WERI-Rb-1 (cell line): ENCODE measurements at places on chromosomes 6 and 20.

DNA sequence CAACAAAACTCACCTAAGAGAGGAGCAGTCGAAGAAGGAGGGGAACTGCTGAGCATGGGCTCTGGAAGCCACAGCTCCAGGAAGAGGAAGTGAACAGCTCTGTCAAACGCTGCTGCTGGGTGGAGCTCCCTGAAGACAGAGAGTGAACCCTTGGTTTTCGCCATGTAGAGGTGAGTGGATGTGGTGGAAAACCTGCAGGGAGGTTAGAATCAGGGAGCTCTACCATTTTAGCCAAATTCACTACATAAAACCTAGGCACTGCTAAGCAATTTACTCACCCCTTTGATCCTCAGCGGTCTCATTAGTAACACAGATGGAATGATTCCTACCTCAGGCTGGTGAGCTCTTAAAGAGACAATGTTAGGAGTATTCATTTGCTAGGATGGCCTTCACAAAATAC is 19.4 kb upstream of the TFAP2A start:
- no peak for DNase-seq

GRCh38 chr6:36642913-36643817 is 35.3 kb upstream of the CDKN1A start:
- DNase-seq: no peak

- DNase-seq: peak; percentile 80
Measured at GRCh38 chr6:104525677-104526322, 333.9 kb downstream of the HACE1 start.

GRCh38 chr6:107179004-107179403 is 63.7 kb upstream of the BEND3 start:
- peak; percentile 37 for DNase-seq

DNA sequence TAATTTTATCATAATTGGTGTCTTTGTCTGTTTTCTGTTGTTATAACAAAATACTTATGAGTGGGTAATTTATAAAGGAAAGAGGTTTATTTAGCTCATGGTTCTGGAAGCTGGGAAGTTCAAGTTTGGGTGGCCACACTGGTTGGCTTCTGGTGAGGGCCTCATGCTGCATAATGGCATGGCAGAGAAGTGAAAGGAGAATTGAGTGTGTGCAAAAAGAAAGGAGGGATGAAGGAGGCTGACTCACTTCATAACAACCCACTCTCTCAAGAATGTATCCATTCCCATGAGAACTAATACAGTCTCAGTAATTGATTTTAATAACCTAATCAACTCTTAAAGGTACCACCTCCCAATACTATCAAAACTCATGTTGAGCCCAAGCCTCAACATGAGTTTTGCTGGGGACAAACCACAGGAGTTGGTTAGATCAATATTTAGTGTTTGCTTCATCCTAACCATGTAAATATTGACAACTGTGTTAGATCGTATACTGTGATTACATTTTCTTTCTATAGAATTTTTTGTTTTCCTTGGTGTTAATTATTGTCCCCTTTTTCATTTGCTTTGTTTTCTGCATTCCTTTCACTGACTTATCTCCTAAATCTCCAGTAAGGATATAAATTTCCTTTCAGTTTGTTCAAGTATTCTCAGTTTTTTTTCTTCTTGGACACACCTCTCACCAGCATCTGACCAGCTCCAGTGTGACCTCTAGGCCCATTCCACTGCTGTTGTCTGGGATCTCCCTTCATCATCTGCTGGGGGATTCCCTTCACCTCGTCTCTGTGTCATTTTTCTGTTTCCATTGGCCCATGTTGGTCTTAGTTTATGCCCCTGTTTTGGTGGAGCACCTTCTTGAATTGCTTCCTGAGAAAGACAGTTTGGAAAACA is 54.8 kb upstream of the SCGN start:
- DNase-seq: no peak

DNA sequence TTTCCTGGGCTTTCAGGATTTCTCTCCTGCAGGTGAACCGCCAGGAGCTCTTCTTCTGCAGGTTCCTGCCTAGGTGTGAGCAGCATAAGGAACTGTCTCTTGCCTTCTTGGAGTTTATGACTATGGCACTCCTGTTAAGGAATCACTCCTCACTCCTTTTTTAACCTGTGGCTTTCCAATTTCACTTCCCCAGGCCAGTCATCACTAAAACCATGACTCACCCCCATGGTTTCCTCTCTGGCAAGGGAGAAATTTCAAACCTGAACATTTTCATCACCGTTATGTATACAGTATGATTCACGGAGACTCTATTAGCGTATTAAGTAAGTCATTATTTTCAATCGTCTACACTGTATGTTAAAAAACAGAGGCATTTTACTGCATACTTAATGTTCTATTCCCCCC is 78.2 kb upstream of the ARID1B start:
- DNase-seq: no peak

DNA sequence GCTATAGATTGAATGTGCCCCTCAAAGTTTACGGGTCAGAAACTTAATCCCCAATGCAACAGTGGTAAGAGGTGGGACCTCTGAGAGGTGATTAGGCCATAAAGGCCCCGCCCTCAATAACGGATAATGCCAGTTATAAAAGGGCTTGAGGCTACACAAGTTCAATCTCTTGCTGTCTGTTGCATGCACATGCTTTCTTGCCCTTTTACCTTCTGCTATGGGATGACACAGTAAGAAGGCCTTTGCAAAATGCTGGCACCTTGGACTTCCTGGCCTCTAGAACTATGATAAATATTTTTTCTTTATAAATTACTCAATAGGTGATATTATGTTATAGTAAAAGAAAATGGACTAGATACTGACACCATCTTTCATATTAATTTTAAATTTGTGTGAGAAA is 806.1 kb downstream of the TENT5A start:
- DNase-seq: no peak

- no peak for DNase-seq
Measured at GRCh38 chr6:97812940-97813339, 529.9 kb upstream of the MMS22L start.

- no peak for DNase-seq
Measured at GRCh38 chr6:5838656-5839396, 167.9 kb downstream of the NRN1 start.

GRCh38 chr6:3546121-3546520 is 89.3 kb upstream of the SLC22A23 start:
- no peak for DNase-seq

DNA sequence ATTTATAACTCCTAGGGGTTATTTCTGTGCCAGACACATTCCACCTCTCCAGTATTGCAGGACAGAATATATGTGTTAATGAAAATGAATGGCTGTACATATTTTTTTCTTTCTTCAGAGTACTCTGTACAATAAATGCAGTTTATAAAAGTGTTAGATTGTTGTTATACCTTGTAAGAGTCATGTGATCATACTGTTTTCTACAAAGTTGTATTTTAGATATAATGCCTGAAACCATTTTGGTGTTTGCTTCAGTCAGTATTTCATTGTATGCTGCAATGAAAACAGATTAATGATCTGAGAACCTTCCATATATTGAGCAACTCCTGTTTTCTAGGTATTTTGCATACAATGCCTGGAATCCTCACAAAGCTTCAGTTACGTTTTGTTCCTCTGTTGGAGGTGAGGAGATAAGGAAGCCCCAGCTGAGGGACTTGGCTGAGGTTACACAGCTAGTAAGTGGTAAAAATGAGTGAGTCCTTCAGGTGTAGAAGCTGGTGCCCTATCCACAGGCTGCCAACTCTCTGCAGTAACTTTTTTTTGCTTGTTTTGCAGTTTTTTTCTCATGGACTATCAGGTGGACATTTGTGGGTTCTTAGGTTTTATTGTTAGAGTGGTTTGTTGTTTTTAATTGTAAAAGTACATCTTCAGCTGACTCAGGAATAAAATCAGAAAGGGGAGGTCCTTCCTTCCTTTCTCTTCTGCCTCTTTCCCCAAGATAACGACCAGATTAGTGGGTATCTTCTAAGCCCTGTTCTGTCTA is 11.6 kb downstream of the PDCD2 start:
- no peak for DNase-seq

DNA sequence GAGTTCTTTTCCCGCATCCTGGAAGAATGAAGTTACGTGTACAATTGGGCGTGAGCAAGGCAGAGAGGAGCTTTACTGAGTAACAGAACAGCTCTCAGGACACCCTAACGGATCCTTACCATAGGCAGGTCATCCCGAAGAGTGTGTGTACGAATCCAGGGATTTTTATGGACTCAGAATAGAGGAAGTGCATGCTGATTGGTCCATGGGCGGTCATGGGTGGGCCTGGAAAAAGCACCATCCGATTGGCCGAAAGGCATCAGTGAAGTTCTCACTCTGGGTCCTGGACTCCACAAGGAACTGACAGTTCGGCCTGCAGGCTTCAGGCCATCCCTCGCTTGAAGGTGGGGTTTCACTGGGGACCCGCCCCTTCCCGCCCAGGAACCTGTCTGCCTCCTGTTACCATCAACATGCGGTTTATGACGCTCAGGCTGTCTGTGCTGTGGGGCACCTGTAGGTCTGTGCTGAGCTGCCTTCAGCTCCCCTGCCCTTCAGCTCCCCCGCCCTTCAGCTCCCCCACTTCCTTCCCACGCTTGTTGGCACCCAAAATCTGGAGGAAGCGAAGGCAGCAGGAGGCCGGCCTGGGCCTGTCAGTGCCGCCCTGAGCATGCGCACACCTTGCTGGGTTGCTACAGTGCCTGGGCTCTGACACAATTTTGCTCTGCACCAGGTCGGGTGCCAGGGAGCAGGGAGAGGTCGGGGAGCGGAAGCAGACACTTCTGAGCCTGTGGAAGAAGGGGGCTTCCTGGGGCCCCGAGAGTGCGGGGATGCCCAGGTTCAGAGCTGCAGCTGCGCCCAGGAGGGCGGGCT is 57.9 kb upstream of the MANEA start:
- DNase-seq: no peak

DNA sequence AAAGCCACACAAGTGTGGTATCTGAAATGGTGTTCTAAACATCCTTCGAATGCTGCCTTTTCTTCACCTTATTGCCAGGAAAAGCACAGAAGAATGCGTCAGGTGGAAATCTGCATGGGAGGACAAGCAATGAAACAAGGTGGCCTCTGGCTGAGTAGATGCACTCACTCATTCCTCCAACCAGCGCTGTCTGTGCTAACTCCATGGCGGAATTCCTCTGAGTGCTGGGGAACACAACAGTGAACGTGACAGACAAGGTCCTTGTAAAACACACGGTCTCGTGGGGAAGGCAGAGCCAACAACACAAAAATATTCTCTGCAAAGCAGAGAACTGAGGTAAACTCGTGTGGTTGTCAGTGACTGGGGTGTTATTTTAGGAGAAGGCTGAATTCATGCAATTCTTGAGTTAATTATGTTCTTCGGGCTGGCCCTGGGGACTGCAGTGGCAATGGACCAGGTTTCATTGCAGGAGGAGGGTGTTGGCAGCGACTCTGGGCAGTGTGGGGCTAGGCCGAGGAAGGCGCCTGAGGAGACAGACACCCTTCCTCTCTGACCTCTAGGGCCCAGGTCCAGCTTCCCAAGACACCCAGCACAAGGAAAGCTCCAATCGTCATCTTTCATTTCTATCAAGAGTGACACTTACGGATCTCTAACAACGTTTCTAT is 339.7 kb downstream of the PRKN start:
- no peak for DNase-seq

- DNase-seq: no peak
Measured at GRCh38 chr20:57432862-57433491, 41.8 kb downstream of the RBM38 start.

- no peak for DNase-seq
Measured at GRCh38 chr6:125926711-125927110, 29.9 kb upstream of the HINT3 start.

GRCh38 chr6:41372832-41373626 is 37.6 kb downstream of the NCR2 start:
- no peak for DNase-seq

DNA sequence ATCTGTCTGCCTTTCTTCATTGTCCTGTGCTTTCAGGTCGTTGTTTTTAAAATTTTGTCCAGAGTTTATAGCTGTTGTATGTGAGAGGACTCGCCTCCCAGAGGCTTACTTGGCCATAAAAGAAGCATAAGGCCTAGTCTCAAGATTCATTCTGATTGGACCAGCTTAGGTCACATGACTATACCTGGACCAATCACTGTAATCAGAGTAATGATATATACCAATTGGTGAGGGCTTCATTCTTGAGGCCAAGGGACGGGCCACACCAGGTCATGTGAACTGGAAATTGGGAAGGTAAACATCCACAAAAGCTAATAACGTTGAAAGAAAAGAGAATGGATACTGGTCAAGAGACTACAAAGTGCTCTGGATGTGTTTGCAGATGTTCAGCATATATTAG is 141.4 kb upstream of the SULF2 start:
- no peak for DNase-seq

DNA sequence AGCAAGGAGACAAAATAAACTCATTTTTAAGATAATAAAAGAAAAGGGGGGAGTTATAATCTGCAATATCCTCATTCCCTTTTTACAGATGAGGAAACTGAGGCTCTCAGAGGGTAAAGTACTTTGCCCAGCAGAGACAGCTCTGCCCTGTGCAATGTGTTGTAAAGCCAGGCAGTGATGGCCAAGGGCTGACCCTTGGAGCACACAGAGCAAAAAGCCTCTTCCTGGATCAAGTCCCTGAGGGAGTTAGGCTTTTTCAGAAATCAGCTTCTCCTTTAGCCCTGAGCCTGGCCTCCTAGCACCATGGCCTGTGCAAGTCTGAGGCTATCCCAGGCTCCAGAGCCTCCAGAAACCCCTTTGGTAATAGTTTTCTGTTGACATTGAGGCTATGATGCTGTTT is 234.8 kb downstream of the PHACTR1 start:
- DNase-seq: no peak

- no peak for DNase-seq
Measured at GRCh38 chr20:35015863-35016193, 60.2 kb downstream of the MYH7B start.

- no peak for DNase-seq
Measured at GRCh38 chr20:44969300-44969894, 3.1 kb downstream of the STK4 start.

DNA sequence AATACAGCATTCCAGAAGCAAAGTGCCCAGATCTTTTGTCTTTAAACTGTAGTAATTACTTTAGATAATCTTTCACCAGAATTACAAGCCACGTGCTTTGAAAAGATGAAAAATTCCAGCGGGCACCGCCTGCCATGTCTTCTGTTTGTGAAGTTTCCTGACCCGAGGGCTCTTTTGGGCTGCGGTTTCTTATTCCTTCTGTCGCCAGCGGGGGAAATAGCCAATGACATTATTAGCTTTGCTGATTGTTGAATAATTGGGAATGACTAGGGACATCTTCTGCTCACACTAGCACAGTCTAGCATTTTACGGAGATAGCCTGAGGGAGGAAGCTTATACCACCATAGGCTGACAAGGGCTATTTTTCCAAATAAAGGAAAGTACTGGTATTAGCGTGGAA is 124.7 kb downstream of the SAMD5 start:
- DNase-seq: no peak

- DNase-seq: no peak
Measured at GRCh38 chr6:39821046-39821740, 29.0 kb downstream of the DAAM2 start.

DNA sequence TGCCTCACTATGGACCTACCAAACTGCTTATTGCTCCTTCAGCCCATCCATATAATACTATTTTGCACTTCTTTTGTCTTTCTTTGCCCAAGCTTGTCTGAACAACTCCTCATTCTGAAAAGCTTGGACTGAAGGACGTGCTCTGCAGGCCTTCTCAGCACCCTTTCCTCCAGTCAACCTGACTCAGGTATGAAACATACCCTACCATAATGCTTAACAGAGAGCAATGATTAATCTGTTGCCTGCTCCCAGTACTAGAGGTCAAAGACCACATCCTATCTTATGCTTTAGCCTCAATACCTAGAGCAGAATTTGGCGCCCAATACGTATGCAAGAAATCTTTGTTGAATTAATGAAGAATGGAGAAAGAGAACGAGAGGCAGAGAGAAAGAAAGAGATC is 55.2 kb downstream of the ATXN1 start:
- DNase-seq: no peak

GRCh38 chr20:58498470-58499068 is 16.6 kb downstream of the APCDD1L start:
- DNase-seq: no peak
